ENCODE measurements at places on chromosomes 1 and 21.

- DNase-seq: no peak
Observed at GRCh38 chr1:111672331-111672730, 52.7 kb downstream of the RAP1A start.

DNA sequence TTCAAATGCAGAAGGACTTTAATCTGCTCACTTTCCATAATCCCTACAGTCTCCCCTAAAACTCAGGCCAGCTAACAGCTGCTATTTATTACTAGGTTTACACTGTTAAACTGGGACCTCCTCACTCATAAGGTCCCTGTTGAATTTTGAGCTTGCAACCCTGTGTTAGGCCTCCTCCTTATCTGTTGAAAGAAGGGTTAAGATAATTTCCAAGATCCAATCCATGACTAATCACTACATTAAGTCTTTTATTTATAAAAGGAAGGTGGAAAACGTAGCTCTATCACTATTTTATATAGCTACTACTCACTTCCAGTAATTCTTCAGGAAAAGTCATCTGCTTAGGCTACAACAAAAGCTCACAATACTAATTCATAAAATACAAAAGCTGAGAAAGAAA, 79.5 kb downstream of the EVI5 start:
- no peak for DNase-seq

- no peak for DNase-seq
Observed at GRCh38 chr1:52767596-52768280, 41.5 kb downstream of the ZYG11B start.

- DNase-seq: no peak
Observed at GRCh38 chr1:208181364-208181763, 62.8 kb downstream of the PLXNA2 start.

GRCh38 chr1:209675565-209676154, 448 bp downstream of the G0S2 start:
- no peak for DNase-seq

- no peak for DNase-seq
Observed at GRCh38 chr1:89312572-89312971, 39.9 kb upstream of the GBP5 start.

- no peak for DNase-seq
Observed at GRCh38 chr1:114113411-114114184, 40.1 kb downstream of the SYT6 start.

DNA sequence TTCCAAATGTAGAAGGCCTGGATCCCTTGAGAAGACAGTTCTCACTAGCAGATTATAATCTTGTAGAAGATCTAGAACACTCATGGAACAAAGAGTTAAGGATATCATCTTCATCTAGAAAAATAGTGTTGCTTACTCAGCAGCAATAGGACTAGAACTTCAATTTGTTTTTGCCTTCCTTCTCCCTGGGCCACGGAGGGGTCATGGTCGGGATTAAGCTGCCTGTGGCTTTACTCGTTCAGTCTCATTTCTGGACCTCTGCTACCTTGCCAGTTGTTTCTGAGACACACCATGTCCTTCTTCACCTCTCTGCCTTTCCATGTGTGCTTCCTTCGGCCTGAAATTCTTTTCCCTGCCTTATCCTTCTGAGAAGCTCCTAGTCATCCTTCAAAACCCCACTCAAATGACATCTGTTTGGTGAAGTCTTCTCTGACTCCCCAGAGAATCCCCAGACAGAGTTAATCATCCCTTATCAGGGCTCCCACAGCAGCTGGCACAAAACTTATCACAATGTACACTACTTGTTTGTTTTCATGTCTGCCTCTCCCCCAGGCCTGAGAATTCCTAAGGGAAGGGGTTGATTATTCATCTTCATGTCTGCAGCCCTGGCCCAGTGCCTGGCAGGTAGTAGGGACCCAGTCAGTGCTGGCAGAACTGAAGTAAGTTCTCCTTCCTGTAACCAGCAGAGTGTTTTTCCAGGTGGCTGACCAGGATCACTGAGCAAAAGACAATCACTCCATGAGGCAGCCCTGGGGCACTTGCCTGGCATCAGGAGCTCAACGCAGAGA, 15.5 kb upstream of the SNX27 start:
- no peak for DNase-seq

DNA sequence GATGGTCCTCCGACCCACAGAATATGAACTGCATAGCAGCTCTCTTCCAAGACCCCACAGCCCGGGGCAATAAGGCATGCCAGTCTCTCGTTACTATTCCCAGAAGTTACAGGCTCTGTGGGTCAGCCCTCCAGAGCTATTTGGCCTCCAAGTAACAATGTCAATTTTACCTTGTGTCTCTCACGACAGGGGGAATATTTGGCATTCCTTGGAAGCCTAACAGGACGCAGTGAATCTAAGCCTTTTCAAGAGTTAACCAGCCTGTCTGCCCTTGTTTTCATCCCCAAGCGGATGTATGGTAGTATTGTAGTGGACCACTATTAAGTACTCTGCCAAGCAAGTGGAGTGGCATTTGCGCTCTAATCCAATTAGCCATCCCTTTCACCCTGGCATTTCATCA, 24.4 kb upstream of the GNG4 start:
- DNase-seq: no peak

GRCh38 chr1:174875306-174875705, 124.4 kb upstream of the CACYBP start:
- peak; percentile 42 for DNase-seq

GRCh38 chr1:31859044-31859443, 43.2 kb upstream of the SPOCD1 start:
- no peak for DNase-seq

- peak; percentile 15 for DNase-seq
Observed at GRCh38 chr1:30111431-30111830, 612.0 kb downstream of the MATN1 start.

DNA sequence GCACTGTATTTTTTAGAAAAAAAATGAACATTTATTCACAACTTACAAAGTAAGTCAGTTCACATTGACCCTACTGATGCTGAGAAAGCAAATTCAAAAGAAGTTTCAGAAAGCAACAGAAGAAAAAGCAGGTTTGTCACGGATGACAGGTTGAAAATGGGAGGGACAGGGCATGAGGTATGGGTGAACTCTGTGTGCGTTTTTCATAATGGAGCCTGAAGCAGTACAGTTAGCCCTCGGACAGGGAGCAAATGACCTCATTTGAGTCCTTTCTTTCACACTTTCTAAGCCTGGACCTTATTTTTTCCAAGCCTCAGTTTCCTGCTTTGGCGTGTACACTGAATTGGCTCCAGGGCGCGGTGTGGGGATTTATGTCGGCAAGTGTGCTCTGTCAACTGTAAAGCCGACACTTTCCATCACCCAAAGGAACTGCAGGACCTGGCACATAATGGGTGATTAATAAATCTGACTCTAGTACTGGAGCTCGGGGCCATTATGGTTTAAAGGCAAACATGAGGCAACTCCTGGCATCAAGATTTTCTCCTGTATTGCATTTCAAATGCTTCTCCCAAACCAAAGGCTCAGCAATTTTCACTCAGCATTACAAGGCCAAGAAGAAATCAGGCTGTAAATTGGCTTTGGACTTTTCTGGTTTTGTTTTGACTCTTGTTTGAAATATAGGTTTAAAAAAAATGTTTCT, 345.5 kb upstream of the DUSP10 start:
- DNase-seq: no peak

- DNase-seq: no peak
Observed at GRCh38 chr1:26213335-26213905, 20.6 kb upstream of the CEP85 start.

Measured in MM.1S (cell line).